ENCODE measurements at places on chromosomes 13 and 19. TPM values are rescaled to one million over a fixed set of nuclear protein-coding genes. Genes with fewer than 3 reads are reported as not detected.

- no peak for DNase-seq
Observed at GRCh38 chr13:22789027-22789593, 391.7 kb upstream of the SGCG start.

Gene TNFSF9
- 0.12 TPM for polyA plus RNA-seq

- DNase-seq = no peak
Observed at GRCh38 chr19:51687791-51688670, 5.1 kb upstream of the SPACA6 start.

DNA sequence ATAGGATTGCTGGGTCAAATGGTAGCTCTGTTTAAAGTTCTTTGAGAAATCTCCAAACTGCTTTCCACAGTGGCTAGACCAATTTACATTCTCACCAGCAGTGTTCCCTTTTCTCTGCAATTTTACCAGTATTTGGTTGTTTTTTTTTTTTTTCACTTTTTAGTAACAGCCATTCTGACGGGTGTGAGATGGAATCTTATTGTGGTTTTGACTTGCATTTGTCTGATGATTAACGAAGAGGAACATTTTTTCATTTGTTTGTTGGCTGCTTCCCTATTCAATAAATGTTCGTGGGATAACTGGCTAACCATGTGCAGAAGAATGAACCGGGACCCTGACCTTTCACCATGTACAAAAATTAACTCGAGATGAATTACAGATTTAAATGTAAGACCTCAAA is 31.2 kb downstream of the CYP4F2 start:
- no peak for DNase-seq

Gene ATXN8OS
- not detected for polyA plus RNA-seq

Gene OR7A5
- not detected for polyA plus RNA-seq

All from liver (tissue), 10 donors.